ENCODE measurements at places on chromosomes 1 and 21.
A peak's percentile ranks its signal among the peaks of the same experiment; 100 is the strongest.

- DNase-seq: peak; percentile 40
Observed at GRCh38 chr1:59146651-59147358, 150.1 kb upstream of the FGGY start.

- DNase-seq: no peak
Observed at GRCh38 chr1:29338908-29339575, 102.7 kb downstream of the PTPRU start.

- no peak for DNase-seq
Observed at GRCh38 chr1:88462096-88462487, 222.0 kb upstream of the PKN2 start.

DNA sequence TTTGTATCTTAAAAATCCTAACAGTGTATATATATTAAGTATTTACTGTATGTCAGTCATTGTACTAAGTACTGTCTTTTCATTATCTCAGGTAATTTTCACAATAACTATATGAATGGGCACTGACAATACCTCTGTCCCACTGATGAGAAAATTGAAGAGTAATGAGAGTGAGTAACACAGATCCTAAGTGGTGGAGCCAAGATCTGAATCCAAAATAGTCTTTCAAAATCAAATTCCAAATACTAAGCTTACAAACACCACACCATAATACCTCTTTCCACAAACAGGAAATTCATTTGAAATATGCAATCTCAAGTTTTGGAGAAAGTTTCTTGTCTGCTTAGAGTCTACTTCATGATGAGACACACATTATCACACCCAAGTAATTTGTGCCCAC is 105.9 kb upstream of the EDEM3 start:
- no peak for DNase-seq

GRCh38 chr1:39105841-39106765 is 80.0 kb downstream of the NDUFS5 start:
- DNase-seq: peak; percentile 74

DNA sequence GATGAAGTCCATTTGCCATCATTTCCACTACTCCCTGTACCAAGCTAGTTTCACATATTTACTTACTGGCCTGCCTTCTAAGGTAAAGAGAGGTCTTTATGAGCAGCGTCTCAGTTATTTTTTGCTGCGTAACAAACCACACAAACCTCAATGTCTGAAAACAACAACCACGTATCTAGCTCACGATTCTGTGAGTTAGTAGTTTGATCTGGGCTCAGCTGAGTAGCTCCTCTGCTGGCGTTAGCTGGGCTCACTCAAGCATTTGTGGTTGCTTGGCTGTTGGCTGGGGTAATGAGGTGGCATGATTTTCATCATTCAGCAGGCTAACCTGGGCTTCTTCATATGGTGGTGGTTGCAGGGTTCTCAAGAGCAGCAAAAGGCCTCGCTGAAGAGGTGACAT is 225.4 kb downstream of the FOXD2 start:
- no peak for DNase-seq

DNA sequence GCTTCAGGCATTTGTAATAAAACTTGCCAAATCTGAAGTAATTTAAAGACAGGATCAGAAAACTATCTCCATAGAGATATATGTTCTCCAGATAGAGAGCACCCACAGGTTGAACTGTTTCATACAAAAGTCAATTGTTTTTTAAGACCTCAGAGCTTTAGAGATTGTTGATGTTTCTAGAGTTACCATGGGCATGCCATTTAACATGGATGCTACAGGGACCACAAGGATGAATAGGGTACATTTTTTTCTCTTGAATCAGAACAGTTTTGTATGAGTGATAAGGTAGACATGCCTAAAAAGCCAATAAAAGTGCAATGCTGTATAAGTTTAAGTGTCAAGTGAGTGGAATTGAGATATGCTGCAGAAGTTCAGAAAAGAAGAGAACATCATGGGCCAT is 511.0 kb upstream of the CAMK1G start:
- no peak for DNase-seq

DNA sequence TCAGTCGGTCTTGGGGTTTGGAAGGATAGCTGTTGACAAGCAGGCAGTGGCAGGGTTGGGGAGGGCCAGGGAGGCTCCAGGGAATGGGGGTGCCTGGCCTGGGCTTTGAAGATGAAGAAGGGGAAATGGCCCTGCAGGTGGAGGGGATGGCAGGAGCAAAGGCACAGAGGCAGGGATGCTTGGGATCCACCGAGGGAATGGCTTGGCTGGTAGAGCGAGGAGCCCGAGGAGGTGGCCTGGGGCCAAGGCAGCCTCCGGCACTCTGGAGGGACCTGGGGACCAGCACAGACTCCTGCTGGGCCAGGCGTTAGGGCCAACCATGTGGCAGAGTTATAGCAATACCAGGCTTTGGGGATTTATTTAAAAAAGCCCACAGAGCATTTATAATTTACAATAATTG is 62.9 kb upstream of the EDN2 start:
- no peak for DNase-seq

DNA sequence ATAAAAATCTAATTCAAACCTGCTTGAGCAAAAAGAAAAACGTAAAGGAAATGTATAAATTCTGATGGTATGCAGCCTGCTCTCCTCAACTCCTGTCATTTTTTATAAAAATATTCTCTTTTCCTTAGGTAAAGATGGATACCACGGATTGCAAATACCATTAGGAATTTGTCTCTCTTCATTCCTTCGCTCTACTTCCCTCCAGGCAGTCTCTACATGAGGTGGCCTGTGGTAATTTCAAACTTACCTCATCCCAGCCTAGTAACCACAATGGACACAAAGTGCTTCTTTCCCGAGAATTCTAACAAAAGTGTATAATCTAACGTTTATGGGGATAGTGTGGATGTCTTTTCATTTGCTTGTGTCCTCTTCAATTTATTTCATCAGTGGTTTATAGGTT is 239.5 kb upstream of the LRRC7 start:
- DNase-seq: no peak

GRCh38 chr1:155200920-155201319 is 6.8 kb downstream of the THBS3 start:
- DNase-seq: no peak

GRCh38 chr1:236307435-236307834 is 25.7 kb upstream of the ERO1B start:
- no peak for DNase-seq

DNA sequence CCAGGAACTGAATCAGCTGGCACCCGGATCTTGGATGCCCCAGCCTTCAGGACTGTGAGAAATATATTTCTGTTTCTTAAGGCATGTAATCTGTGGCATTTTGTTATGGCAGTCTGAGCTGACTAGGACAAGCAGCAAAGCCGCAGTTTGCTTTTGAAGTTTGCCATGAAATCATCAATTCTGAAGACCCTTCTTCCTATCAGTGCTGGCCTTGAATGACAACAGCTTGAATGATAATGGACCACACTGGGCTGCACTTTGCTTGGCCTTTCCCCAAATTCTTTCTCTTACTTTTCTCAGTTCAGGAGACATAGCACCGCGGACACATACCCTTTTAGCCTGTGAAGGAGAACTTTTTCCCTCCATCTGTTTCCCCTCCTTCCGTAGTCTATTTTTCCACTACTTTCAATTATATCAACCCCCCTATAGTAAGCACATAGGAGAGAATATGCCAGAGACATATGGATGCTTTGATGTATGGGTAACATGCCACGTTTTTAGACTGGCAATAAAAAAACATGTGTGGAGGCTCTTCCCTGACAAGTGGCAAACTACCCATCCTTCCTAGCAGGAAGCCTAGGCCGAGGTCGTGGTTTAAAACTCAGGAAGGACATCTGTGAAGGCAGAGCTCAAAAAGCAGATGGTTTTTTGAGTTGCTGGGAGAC is 42.9 kb downstream of the HLX start:
- no peak for DNase-seq
